ENCODE measurements at places on chromosomes 13 and 19.

GRCh38 chr13:48078251-48078656 lies 16.6 kb downstream of the MED4 start:
- DNase-seq: no peak

DNA sequence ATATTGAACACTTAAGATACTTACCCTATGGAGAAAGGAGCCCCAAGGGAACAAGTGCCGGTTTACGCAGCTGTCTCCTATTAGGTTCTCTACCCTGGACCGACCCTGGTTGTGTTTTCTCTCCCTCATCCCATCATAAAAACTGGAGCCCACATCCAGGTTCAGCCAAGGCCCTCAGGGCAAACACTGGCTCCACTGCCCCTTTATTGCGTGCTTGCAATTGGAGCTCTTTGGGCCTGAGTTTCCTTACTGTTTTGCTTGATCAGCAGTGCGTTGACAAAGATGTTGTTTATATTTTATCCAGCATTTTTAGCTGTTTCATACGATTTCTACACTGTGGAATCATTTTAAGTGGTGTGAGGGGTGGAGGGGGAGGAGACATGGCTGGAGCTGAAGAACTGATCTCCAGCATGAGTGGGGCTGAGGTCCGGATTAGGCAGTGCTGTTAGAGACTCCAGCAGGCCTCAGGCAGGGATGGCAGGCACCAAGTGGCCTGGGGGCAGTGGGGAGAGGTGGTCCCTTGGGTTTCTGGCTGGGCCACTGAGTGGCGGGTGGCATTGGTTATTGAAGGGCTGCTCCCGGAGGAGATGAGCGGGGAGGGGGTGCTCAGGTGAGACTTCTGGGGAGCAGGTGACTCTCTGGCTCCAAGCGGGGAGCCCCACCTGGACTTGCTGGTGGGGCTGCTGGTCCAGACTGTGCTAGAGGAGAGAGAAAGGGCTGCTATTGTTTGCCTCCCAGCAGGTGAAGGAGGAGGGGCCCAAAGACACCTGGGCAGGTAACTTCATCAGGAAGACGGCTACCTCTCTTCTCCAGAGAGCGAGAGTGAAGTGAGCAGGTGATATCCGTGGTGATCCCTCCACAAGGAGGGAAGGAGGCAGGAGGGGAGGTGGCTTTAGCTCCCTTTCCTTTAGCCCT lies 62.4 kb upstream of the RNF113B start:
- no peak for DNase-seq

DNA sequence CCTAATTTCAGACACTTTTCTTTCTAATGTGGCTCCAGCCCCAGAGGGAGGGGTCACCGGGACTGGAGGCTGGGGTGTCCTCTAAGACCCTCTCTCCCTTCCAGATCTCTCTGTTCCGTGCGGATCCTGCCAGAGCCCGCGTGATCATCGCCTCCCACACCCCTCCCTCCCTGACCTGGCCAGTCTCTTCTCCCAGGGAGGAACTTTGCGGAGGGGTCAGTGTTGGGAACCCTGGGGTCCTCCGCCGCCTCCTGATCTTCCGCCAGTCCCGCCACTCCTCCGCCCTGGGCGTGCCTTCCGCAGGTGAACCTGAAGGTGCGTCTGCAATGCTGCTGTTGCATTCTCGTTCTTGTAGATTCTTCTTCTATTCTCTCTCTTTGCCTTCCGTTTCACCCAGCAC lies 9.1 kb downstream of the SOX21 start:
- DNase-seq: no peak

DNA sequence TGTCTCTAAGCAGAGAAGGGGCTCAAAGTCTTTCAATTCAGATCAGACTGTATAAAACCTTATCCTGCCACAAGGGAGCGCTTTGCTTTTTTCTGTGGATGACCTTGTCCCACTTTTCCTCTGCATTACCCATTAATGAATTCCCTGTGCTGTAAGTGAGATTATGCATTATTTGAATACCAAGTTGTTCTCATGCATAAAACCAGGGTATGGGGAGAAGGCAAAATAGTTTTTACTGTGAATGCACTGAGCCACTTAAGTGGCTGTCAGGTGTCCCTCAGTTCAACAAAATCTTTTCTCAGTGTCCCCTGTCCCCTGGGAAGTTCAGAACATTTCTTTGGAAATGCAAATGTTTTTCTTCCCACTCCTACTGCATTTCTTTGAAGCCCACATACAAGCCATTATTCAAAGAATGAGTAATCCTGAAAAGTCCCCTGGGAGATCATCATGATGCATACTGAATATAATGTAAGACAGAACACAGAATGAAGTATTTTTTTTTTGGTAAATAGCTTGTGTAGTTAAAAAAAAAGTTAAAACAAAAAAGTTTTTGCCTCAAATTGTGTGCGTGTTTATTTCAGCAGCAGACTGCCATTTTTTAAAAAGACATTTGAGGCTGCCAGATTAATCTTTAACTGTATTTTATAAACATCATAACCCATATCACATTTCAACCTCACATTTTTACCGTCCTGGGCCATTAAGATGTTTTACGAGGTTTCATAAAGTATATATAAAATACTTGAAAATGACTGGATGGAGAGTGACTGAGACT lies 506.7 kb upstream of the PCDH9 start:
- no peak for DNase-seq

DNA sequence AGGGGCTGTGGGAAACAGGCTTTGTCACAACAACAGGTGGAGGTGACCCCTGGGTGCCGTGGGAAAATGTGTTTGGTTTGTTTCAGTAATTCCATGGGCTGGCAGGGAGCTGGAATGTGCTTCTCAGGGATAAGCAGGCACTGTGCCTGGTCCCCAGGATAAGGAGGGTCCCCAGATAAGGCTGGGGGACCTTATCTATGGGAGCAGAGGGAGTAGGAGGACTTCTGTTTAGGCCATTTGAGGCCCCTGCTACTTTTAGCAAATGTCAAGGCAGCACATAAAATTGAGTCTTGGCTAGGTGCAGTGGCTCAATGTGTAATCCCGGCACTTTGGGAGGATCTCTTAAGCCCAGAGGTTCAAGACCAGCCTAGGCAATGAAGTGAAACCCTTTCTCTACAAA lies 59.5 kb downstream of the KCNC3 start:
- no peak for DNase-seq
